ENCODE measurements at places on chromosomes 16 and 17. TPM values are rescaled to one million over a fixed set of nuclear protein-coding genes. Genes with fewer than 3 reads are reported as not detected.

Gene CACNG1
- not detected for total RNA-seq

Gene PRR35
- total RNA-seq, result not detected

Gene MT1F
- 1.5 TPM for total RNA-seq

Gene EVI2B
- 0.16 TPM for total RNA-seq

Gene SDK2
- not detected for total RNA-seq

Gene PMP22
- 20.9 TPM for total RNA-seq

Gene PDK2
- total RNA-seq, result 15.2 TPM

Gene RNF112
- total RNA-seq, result 0.25 TPM
